ENCODE measurements at places on chromosomes 16 and 17.

- DNase-seq = no peak
Measured at GRCh38 chr17:38877130-38877851, 7.4 kb downstream of the LASP1 start.

GRCh38 chr17:28476076-28476865 is 2.8 kb downstream of the SLC13A2 start:
- DNase-seq = no peak

DNA sequence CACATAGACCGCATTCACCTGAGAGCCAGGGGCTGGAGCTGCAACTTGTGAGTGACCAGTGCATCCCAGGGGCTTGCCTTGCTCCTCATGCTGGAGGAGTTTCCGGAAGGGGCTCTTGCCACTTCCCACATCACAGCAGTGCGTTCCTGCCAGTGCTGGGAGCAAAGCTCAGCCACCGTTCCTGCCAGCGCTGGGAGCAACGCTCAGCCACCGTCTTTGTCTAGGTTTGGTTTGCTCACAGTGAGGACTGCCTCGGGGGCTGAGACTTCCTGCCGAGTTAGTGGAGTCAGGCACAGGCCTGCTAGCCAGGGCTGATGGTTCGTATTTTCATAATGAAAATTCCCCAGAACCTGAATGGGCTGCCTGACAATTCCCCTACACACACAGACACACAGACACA is 5.4 kb upstream of the CHRNE start:
- DNase-seq = no peak

DNA sequence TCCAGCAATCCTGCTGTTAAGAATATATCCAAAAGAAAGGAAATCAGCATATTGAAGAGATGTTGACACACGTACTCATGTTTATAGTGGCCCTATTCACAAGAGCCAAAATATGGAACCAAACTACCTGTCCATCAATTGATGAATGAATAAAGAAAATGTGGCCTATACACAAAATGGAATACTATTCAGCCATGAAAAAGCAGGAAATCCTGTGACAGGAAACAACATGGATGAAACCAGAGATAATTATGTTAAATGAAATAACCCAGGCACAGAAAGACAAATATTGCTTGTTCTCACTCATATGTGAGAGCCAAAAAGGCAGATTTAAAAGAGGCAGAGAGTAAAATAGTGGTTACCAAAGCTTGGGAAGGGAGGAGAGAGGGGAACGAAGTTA is 127.1 kb downstream of the KCNJ2 start:
- no peak for DNase-seq

DNA sequence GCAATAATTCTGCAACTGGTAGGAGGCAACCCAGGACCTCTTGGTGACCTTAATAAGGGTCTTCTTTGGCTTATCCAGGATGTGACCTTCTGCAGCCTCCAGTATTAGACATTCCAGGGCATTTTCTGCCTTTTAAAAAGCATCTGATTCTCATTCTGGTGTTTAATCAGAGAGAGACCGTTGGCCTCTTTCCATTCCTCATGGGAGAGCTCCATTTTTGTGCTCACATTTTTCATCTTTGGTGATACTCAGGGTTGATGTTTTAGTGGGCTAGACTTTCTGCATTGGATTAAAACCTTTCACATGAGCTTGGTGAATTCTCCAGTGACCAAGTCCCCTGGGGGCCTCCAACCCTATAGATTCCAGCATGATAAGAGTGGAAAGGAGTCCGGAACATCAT is 150.2 kb upstream of the CACNG5 start:
- DNase-seq = no peak

DNA sequence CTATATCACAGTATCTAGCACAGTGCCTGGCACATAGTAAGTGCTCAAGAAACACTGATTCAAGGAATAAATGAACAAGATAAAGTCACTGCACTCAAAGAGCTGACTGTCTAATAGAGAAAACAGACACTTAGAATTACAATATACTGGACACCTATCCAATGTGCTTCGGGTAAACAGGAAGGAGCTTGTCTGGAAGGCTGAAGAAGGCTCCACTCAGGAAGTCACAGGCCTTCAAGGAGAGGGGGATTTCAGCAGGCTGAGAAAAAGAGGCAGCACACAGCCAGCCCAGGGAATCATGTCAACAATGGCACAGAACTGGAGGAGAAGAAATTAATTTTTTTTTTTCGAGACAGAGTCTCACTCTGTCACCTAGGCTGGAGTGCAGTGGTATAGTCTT is 9.7 kb upstream of the IL4R start:
- DNase-seq = no peak

DNA sequence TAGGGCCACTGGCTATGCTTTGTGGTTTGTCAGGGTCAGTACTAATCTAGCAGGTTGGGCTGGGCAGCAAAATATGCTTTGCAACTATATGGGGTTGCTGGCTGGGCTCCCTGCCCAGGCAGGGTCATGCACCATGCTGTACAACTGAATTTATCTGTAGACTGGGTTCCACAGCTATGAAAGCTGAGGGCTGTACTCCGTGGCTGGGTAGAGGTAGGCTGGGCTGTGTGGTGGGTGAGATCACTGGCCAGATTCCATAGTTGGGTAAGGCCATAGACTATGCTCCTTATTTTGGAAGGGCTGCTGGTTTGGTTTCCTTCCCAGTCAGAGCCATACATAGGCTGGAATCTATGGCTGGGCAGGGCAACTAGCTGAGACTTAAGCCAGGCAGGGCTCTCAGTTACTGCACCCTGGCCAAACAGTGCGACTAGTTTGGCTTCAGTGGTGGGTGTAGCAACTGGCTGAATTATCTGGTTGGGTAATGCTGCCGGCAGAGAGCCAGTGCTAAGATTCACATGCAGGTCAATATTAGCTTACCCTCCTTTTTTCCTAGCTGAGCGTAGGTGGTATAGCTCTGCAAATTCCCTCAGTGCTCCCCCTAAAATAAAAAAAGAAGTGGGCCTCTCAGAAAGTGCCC is 769.1 kb upstream of the CDH8 start:
- DNase-seq = no peak

- no peak for DNase-seq
Measured at GRCh38 chr16:82796047-82796446, 169.3 kb downstream of the CDH13 start.

DNA sequence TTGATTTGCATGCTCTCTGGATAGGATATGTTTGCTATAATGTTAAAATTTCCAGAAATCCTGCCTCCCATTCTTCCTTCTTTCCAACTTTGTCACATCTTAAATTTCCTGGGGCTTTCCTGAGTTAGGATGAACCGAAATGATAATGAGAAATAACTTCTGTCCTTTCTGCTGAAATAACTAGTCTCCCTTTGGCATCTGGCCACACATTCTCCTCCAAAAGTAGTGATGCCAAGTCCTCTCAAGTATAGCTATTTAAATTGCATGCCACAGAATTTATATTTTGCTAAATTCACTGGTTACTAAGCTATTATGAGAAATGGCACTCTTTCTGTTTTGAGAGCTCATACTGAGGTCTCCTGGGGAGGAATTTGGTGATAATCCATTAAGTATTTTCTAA is 30.6 kb downstream of the FAM20A start:
- DNase-seq = no peak

DNA sequence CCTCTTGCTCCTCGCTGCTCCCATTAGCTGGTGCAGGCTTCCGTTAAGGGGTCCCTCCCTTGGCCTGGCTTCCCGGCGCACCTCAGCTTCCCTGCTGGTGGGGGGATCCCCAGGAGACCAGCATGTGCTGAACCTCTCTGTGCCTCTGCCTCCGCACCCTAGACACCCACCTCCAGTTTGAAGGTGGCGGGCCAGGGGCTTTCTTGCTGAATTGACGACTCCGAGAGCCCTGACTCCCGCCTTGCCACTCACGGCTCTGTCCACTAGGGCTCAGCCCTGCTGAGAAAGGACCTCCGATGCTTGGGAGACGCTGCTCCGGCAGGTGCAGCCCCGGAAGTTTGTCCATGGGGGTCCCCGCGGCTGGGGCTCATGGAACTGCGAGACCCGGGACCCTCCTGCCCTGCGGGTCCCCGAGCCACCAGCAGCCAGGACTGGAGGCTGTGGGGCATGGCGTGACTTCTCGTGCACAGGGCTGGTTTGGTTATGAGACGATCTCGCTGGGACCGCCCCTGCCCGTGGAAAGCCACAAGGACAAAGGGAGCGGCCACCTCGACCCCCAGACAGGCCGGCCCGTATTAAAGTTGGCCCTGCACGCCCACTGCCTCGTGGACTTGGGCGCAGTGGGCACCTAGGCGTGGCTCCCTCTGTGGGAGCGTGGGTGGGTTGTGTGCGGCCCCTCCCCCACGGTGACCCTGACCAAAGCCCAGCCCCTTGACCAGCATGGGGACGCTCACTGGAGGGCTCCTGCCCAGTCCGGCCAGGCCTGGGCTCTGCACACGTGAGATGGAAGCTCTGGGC is 8.1 kb downstream of the CHMP6 start:
- no peak for DNase-seq

DNA sequence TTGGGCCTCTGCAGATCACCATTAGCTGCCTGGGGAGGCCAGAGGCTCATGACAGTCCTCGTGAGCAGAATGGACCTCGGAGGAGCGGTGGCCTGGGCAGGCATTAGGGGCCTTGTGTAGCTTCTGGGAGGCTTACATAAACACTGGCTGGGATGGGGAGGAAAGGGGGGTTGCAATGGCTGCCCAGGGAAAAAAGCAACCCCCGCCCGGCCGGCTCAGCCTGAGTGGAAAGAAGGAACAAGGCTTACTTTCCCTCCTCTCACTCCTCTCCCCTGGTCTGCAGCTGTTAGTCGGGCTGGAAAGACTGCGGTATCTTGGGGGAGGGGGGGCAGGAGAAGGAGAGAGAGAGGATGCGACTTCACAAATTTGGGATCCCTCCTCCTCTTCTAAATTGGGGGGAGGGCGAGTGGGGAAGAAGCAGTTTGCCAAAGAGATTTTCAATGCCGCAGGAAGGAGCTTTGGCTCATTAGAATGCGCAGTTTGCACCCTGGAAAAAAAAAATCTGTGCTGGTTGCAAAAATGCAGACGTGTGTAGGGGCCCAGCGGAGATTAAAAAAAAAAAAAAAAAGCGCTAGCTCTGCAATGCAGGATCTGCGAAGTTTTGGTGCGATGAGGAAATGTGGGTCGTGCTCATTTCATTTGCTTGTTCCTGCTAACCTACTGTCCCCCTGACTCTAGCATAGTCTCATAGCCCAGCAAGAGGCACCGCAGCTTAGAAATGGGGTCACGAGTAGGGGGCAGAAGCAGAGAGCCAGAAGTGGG is 6.6 kb upstream of the NR1D1 start:
- no peak for DNase-seq

DNA sequence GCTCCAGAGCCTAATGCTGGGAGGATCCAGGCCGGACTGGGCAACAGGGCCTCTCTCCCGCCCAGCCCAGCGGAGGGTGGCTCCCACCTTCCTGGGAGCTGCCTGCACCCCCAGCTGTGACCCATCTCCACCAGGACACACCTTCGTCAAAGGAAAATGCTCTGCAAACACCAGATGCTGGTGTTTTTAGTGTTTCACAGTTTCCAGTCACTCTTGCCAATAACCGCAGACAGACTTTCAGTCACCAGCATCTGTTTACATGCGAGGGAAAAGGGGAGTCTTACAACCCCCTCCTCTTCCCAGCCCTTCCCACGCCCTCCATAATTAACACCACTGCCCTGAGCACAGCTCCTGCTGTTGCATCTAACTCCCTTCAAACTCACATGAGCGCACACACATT is 25.3 kb downstream of the KLHDC4 start:
- no peak for DNase-seq

DNA sequence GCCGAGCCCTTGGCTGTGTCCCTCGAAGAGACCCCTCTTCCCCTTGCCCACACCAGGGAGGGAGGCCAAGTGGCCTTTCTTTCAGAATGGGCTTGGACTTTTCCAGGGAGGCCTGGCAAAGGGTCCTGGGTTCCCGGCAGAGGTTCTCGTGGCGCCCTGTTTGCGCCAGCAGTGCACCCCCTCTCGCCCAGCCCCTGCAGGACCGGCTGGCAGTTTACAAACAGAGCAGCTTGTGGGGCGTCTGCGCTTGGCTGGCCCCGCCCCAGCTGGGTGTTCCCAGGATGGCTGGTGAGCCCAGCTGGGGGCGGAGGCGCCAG is 137.8 kb upstream of the CIBAR2 start:
- no peak for DNase-seq

DNA sequence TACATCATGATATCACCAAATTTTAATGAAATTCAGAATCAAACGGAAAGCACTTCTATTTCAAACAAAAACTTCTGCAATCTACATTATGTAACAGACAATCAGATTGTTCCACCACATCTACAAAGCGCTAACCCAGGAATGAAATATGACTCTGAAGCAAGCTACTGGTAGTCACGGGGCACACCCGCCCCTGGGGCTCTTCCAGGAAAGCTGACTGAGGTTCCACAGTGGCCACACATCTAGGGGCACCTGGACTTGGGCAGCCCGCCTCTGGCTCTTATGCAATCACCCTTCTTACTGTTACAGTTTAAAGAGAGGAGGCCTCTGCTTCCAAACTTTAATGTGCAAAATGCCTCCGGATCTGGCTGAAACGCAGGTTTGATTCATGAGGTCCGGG is 27.5 kb downstream of the ZCCHC14 start:
- no peak for DNase-seq

DNA sequence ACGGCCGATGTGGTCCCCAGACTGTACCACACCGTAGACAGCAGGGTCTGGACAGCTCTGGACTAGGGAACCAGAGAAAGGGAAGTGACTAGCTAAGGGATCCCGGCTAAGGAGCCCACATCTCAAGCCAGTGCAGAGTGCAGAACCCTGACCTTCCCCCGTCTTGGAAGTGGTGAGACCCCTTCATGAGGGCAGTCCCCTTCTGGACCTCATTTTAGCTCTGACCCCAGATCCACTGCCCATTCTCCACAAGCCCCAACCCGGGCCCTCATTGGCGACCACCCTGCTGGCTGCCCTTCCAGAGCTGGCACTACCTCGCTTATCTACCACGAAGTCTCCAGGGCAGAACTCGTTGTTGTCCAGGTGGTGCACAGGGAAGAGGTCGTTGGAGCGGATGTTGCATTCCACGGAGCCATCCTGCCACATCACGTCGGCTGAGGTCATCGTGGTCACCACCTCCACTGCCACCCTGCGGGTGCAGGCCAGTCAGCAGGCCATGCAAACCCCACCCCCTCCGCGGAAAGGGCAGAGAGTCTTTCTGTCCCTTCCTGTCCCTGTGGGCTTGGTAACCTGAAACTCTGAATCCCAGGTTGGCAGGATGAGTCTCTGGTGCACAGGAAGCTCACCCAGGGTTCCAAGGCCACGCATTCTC is 14.2 kb downstream of the SPHK1 start:
- no peak for DNase-seq

- no peak for DNase-seq
Measured at GRCh38 chr17:7706631-7707354, 1.8 kb downstream of the EFNB3 start.

DNA sequence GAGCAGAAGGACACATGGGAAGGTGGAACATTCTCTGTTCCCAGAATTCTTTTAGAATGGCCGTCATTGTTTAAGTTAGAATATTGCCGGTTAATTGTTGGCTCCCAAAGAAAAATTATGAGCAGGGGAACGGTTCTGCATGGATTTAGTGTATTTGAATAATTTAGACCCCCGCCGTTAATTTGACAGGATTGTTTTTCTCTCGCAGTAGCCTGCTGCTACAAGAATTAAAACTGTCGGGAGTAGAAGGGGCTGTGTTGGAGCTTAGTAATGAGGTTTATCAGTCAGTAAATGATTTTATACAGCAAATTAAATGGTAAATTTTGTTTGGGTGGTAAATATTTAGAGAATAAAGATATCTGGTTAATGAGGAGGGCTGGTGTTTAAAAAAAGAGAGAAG is 431.2 kb upstream of the DYNLRB2 start:
- no peak for DNase-seq
